ENCODE measurements at places on chromosomes 13 and 19.

GRCh38 chr13:66314911-66315310 lies 915.2 kb downstream of the PCDH9 start:
- no peak for DNase-seq

DNA sequence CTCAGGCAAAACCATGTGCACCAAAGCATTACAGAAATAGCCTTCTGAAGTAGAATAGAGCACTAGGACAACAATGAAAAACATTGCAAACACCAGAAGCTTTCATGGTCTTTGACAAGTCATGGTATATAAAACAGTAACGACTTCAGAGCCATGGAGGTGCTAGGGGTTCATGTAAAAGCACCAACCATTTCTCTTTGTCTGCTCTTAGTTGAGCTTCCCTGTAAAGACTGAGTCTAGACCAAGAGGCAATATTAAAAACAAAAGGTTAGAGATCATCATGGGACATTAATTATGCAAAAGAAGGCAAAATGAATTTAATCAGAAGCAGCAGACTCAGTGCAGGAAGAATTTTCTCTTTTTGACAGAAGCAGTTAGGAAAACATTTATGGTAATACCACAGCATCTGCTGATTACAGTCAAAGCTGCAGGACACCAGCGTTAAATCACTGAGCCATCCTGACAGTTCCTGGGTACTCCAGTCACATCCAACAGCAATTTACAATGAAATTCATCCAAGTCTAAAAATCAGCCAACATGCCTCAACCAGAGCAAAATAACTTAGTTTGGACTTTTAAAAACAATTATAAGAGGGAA lies 476.8 kb downstream of the DIAPH3 start:
- no peak for DNase-seq

GRCh38 chr13:75222031-75222430 lies 259.9 kb downstream of the TBC1D4 start:
- DNase-seq: no peak

DNA sequence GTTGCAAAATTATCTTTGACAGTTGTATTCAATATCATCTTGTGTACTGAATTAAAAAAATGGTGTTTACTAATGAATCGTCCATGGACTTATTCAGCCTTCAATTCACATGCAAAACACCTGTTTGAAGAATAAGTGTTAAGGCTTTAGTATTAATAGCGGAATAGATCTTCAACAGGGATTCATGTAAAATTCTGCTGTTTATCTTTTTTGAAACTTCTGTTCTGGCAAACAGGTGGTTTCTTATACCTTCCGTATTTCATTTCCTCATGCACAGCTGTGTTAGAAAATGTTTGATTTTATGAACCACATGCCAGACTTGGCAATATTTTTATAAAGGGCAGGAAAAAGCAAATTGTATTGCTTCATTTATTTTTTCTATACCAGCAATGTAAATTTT lies 255.7 kb downstream of the DACH1 start:
- no peak for DNase-seq

GRCh38 chr13:34335014-34336007 lies 517.4 kb downstream of the RFC3 start:
- no peak for DNase-seq

DNA sequence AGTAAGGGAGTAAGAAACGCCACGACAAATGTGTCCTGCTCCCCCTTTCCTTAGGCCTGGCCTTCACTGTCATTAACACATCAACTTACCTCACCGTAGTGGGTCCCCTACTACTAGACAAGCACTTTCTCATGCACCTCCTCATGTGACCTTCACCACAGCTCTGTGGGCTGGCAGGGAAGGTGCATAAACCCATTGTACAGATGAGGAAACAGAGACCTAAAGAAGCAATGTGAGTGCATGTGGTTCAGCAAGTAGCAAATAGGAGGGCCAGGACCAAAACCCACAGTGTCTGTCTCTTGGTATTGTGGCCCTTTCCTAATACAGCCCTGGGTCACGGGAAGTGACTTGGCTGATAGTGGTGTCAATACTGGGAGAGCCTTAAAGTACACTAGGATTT lies 5.3 kb downstream of the CCDC70 start:
- DNase-seq: no peak
